ENCODE measurements at places on chromosomes 3 and 15. TPM values are rescaled to one million over a fixed set of nuclear protein-coding genes. Genes with fewer than 3 reads are reported as not detected.

FAM3D gene
- not detected for total RNA-seq

FBXW12 gene
- total RNA-seq, result not detected

MKRN3 gene
- 0.37 TPM for total RNA-seq

RBPMS2 gene
- total RNA-seq, result 0.24 TPM

Measured in cardiac ventricle fibroblast (primary cell).